ENCODE measurements at places on chromosomes 16 and 17.
A peak's percentile ranks its signal among the peaks of the same experiment; 100 is the strongest.

DNA sequence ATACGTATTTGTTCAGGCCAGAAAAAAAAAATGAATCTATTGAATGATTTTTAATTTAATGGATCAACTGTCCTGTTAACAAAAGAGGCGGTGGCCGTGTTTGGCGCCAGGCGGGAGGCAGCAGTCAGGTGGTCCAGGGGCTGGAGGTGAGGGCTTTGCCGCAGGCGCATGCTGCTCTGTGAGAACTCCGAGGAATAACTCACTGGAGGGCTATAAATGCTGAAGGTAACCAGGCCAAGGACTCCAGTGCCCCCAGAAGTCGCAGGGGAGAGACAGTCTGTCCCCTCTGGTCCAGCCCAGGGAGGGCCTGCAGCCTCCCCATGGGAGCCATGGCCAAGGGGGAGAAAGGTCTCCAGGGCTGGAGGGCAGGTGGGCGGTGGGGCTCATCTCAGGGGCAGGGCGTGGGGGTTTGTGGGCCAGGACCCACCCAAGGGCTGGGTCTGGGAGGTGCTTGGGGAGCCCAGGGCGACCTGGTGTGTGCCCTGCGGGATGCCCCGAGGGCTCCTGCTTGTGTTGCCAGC is 7.1 kb upstream of the BAHCC1 start:
- H3K27ac ChIP-seq: no peak overlapping the region
- peaks cover 79% of the 10 kb centered on the region for H3K27me3 ChIP-seq
- H3K36me3 ChIP-seq: no peaks in the 10 kb centered on the region
- H3K4me3 ChIP-seq: peak overlapping the region; percentile 42

DNA sequence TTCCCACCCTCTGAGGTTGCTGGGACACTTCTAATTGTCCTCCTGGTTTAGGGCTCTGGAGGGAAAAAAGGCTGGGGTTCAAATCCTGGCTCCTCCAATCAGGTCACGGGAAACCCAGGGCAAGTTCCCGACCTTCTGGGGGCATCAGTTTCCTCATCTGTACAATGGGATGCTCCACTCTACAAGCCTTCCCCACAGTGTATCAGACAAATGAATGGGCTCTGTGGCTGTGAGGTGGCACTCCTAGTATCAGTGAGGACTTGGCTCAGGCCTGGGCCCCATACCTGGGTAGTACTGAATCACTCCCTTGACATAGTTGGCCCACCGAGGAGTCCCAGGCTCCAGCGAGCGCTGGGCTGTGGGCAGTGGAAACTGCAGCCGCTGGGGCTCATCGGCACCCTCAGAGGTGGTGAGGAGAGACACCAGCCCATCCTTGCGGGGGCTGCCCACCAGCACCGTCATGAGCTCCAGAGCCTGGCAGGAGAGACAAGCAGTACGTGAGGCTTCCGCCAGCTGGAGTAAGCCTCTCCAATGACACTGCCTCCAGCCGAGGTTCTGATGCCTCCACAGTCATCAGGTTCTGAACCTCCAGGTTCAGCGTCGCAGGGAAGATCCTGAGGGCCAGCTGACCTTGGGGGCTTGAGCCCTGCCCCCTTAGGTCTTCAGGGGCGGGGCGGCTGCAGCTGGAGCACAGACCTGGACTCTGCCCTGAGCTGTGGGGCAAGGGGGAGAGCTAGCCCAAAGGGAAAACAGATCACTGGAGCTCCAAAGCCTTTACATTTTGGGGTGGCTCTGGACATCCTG is 1.2 kb downstream of the GALK1 start:
- H3K36me3 ChIP-seq: peaks cover 20% of the 10 kb centered on the region
- peak overlapping the region; percentile 55 for H3K27ac ChIP-seq
- H3K4me1 ChIP-seq: peaks cover 21% of the 10 kb centered on the region
- no peak for DNase-seq
- no peaks in the 10 kb centered on the region for H3K27me3 ChIP-seq

- no peak overlapping the region for H3K4me3 ChIP-seq
- DNase-seq: no peak
- H3K36me3 ChIP-seq: no peaks in the 10 kb centered on the region
- peaks cover 7% of the 10 kb centered on the region for H3K27me3 ChIP-seq
- no peak overlapping the region for H3K27ac ChIP-seq
- peaks cover 3% of the 10 kb centered on the region for H3K4me1 ChIP-seq
These were observed 13.4 kb downstream of the EPN2 start for GRCh38 chr17:19250421-19251173.

DNA sequence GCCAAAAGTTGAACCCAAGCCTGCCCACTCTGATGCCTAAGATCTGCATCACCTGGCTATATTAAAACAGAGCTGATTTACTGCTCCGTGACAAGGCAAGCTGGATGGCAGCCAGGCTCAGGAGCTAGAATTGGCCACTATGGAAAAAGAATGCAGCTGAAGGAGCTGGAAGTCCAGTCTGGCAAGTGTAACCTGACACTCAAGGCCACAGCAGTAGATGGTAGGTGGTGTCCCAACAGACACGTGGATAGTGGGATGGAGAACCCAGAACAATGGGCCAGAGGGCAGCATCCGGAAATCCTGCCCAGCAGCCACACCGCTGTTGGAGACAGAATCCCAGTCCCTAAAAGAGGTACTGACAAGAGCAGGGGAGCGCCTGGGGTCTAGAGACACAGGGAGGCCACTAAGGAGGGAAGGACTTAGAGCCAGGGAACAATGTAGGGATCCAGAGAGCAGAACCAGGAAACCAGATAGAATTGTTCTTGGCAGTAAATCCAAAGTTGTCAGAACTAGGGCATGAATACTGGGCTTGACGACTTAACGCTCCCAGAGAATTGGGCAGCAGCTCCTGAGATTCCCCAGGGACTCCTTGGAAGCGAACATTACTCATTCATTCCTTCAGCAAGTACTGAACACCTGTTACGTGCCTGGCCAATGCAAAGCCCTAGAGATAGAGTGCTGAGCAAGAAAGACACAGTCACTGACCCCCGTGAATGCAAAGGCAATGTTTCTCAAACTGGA is 85.7 kb downstream of the CDYL2 start:
- DNase-seq: no peak
- peaks cover 20% of the 10 kb centered on the region for H3K4me1 ChIP-seq
- no peak overlapping the region for H3K4me3 ChIP-seq
- H3K27me3 ChIP-seq: no peaks in the 10 kb centered on the region
- no peak overlapping the region for H3K27ac ChIP-seq

GRCh38 chr17:19733953-19734526 is 14.1 kb downstream of the ALDH3A1 start:
- no peak overlapping the region for H3K4me3 ChIP-seq
- no peak for DNase-seq
- H3K27me3 ChIP-seq: no peaks in the 10 kb centered on the region
- no peak overlapping the region for H3K27ac ChIP-seq
- no peaks in the 10 kb centered on the region for H3K4me1 ChIP-seq
- no peaks in the 10 kb centered on the region for H3K36me3 ChIP-seq

DNA sequence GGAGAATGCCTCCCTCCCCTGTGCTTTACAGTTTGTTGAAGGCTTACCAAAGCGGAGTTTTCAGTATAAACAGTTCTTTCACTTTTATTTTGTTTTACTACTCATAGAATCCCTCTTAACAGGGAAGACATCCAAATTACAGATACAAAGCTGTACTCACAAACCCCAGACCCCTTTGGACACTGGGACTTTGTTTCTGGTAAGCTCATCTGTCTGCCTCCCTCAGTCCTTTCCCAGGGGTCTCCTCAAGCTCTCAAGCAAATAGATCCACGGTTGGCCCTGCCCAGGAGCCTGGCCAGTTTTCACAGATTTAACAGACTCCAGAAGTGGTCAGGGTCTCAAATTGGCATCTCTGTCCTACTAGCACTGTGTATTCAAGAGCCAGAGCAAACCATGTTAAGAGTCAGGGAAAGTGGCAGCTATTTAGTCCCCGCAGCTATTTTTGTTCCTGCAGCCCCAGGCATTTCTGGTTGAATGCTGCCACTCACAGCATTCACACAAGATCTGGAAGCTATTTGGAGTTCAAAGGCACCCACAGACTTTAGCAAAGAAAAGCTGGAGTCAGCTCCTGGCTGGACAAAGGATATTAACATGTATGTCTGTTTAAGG is 54.2 kb downstream of the TMEM100 start:
- H3K36me3 ChIP-seq: no peaks in the 10 kb centered on the region
- H3K27ac ChIP-seq: no peak overlapping the region

GRCh38 chr16:81448154-81449131 is 3.8 kb downstream of the CMIP start:
- H3K27ac ChIP-seq: peak overlapping the region; percentile 57
- H3K36me3 ChIP-seq: peaks cover 20% of the 10 kb centered on the region
- DNase-seq: no peak

DNA sequence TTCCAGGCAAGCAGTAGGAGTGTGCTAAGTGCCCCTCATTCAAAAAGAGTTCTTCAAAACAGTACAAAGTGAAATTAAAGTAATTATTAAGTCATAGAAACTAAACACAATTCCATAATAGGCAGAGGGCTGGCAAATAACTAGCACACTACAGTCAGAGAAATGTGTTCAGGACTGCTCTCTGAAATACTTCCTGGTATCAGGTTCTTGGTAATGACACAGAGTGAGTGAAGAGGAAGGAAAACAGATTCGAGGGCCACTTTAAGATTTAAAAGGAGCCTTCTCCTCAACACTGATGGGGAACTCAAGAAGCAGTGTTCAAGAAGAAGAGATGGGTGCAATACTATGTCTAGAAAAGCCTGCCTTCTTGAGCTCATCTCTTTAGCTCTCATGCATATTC is 139.2 kb downstream of the TOX3 start:
- H3K36me3 ChIP-seq: no peaks in the 10 kb centered on the region
- no peaks in the 10 kb centered on the region for H3K27me3 ChIP-seq

- H3K27me3 ChIP-seq: peaks cover 68% of the 10 kb centered on the region
- H3K27ac ChIP-seq: no peak overlapping the region
- no peaks in the 10 kb centered on the region for H3K36me3 ChIP-seq
- H3K4me3 ChIP-seq: no peak overlapping the region
These were observed 14.1 kb upstream of the NLRP1 start for GRCh38 chr17:5598457-5598856.

- H3K4me1 ChIP-seq: peaks cover 34% of the 10 kb centered on the region
- no peak overlapping the region for H3K4me3 ChIP-seq
- peaks cover 26% of the 10 kb centered on the region for H3K36me3 ChIP-seq
- no peak for DNase-seq
These were observed 10.5 kb upstream of the CYLD start for GRCh38 chr16:50731130-50731988.

- peaks cover 96% of the 10 kb centered on the region for H3K36me3 ChIP-seq
- DNase-seq: no peak
- no peak overlapping the region for H3K4me3 ChIP-seq
- H3K4me1 ChIP-seq: no peaks in the 10 kb centered on the region
- no peak overlapping the region for H3K27ac ChIP-seq
- H3K27me3 ChIP-seq: no peaks in the 10 kb centered on the region
These were observed 69.6 kb downstream of the SEC14L1 start for GRCh38 chr17:77210331-77210730.

DNA sequence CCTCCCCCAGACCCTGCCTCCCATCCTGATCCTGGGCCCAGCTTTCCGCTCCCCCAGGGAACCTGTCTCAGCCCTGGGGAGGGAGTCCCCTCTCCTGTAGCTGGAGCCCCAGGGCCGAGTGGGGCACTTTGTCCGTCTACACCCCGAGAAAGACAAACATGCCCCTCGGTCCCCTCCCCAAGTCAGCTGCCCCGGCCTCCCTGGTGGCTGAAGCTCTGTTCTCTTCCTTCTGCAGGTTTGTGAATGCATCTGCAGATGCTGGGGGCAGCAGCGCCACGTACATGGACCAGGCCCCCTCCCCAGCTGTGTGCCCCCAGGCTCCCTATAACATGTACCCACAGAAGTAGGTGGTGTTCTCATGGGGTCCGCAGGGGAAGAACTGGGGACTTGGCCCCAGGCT is 20.8 kb downstream of the STAT5A start:
- no peak overlapping the region for H3K4me3 ChIP-seq
- H3K4me1 ChIP-seq: peaks cover 84% of the 10 kb centered on the region
- no peak for DNase-seq
- peaks cover 94% of the 10 kb centered on the region for H3K36me3 ChIP-seq

- no peaks in the 10 kb centered on the region for H3K36me3 ChIP-seq
- DNase-seq: no peak
- H3K4me1 ChIP-seq: peaks cover 36% of the 10 kb centered on the region
- H3K27ac ChIP-seq: no peak overlapping the region
These were observed 87.2 kb downstream of the LITAF start for GRCh38 chr16:11499295-11500089.

DNA sequence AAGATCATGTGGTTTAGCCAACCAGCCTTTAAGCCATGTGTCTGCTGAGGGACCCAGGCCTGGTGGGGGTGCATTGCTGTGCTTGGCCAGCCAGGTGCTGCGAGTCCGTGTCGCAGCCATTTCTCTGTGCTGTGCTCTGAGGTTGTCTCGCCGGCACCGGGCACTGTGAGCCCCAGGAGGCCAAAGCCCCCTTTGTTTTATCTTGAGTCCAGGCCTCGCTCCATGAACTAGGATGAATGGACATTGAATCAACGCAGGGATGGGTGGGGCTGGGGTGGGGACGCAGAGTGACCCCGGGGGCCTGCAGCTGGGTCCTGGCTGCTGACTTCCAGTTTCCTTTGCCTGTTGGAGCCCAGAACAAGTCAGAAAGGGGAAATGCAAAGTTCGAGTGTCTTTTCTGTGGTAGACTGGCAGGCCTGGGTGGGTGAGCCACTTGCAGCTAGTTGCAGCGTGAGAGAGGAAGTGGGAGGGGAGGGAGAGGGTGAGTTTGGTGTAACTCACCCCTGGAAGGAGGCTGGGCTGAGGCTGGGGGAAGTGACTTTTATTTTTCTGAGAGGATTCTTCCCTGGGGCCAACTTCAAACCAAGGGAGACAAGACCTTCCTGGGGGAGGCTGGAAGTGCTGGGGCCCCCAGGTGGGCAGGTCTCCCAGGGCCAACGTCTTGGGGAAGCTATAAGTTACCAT is 324.7 kb downstream of the SEC14L1 start:
- H3K4me1 ChIP-seq: peaks cover 91% of the 10 kb centered on the region
- peak overlapping the region; percentile 71 for H3K4me3 ChIP-seq
- DNase-seq: peak; percentile 80
- peak overlapping the region; percentile 93 for H3K27ac ChIP-seq
- no peaks in the 10 kb centered on the region for H3K27me3 ChIP-seq

DNA sequence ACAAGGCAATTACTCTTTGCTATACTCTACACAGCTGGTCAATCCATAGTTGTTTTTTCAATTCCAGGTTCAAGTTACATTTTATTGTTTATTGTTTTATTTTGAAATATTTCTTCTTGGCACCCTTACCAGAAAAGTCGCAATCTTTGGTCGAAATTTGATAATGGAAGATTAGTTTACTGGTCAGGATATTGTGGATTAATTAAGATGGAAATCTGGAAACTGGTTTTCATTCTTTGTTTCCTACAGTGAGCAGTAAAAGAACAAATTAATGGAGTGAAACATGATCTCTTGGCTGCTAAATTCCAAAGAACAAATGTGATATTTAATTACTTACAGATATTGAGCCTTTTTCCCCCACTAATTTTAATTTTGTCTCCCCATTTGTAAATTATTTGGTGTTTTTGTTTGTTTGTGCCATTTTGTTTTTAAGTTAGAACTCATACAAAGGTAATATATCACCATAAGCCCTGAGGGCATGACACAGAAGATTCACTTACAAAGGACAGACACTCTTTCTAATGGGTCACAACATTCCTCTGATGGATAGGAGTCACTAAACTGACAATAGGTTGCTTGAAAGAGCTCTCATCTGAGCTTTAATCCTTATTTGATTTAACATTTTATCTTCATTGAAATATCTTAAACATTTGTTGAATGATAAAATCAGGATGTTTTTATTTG is 700.2 kb downstream of the KCNJ2 start:
- H3K27ac ChIP-seq: no peak overlapping the region
- H3K4me1 ChIP-seq: no peaks in the 10 kb centered on the region
- no peak for DNase-seq
- no peaks in the 10 kb centered on the region for H3K27me3 ChIP-seq
- H3K4me3 ChIP-seq: no peak overlapping the region
- H3K36me3 ChIP-seq: no peaks in the 10 kb centered on the region

Data from activated T-cell treated with anti-CD3 and anti-CD28 coated beads, Interleukin-2, amount 50 U/mL, for 24 hours (primary cell).